ENCODE measurements at places on chromosomes 6 and 20.

GRCh38 chr6:166598441-166599138, 12.1 kb upstream of the RAMACL start:
- no peak for DNase-seq

GRCh38 chr20:4076671-4077070, 61.3 kb upstream of the RNF24 start:
- no peak for DNase-seq

GRCh38 chr6:161602359-161602758, 328.5 kb upstream of the AGPAT4 start:
- DNase-seq = no peak

GRCh38 chr6:111699123-111699522, 93.4 kb upstream of the TRAF3IP2 start:
- DNase-seq = no peak

DNA sequence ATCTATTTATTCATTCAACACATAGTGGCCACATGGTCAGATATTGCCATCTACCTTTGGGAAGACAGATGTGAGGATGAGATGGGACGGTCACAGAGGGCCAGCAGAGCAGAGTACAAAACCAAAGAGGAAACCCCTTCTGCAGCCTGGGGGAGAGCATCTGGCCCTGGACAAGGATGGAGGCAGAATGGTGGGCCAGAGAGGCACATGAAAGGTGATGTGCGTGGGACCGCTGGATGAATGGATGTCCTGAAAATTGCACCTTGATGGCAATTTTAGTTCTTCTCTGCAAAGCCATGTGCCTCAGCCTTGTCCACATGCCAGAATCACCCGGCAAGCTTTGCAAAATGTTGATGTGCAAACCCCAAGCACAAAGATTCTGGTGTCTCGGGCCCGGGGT, 77.4 kb upstream of the CD93 start:
- no peak for DNase-seq

DNA sequence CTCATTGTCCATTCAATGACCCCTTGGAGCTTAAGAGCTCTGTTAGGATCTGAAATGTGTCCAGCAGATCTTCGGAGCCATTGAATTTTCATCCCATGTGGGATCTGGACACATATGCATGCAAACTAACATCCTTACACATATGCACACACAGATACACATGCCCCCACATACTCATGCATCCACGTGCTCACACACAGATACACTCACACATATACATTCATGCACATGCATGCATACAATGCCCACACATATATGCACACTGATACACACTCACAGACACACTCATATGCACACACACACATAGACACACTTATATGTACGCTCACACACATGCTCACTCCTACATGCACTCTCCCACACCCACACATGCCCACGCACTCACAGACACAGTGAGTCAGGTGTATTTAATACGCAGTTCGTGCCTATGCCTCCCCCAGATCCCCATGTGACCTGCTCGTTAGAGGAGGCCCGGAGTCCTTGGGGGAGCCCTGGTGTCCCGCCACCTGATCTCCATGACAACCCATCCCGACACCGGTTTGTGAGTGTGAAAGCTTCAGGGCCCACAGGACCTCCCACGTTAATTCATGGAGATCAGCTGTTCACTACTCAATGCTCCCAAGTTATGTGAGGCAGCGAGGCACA, 121.9 kb upstream of the SULF2 start:
- no peak for DNase-seq

- no peak for DNase-seq
Observed at GRCh38 chr20:51497542-51498467, 44.7 kb downstream of the NFATC2 start.

- DNase-seq = no peak
Observed at GRCh38 chr6:121451250-121451649, 15.8 kb downstream of the GJA1 start.

DNA sequence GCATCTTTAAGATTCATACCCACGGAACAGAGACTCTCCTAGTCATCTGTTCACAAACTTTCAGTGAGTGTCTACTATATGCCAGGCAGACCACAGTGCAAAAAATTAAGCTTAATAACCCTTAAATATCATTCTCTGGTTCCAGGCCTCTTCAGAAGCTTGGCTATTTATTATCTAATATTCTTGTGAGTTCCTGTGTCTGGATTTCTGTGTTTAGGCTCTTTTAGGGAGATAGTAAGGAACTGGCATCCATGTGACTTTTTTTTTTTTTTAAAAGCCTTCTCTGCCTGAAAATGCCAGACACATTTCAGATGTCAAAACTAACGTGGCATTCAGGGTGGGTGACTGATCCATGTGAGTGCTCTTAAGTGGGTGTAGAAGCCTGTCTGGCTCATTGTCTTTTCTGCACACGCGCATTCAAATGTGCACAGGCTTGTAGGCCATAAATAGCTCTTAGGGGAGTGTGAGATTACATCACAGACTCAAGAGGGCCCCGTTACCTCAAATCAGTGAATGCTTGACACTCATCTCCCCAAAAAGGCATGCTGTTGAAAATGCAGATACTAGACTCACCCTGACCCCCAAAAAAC, 141.9 kb downstream of the GMPR start:
- no peak for DNase-seq

- no peak for DNase-seq
Observed at GRCh38 chr6:140684776-140685550, 1310.5 kb upstream of the CITED2 start.

DNA sequence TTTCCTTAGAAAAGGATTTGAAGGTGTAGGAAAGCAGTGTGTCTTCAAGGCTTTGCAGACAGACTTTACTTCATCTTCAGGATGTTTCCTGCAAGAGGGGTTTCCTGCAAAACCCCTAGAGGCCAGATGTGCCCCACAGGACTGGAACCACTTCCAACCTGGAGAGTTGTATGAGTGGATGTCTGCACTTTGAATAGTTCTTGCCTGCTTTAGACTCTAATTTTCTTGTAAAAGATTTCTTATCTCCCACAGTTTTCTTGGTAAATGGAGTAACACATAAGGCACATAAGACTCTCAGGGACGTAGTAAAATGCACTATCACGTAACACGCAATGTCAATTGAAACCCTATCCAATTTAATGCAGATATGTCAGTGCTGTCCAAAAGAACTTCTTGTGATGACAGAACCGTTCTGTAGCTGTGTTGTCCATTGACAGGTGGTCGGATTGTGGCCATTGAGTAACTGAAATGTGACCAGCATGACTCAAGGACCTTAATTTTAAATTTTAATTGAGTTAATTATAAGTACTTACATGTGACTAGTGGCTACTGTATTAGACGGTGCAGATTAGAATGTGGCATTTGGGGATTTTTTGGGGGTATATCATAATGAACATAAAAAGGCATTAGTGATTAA, 118.7 kb downstream of the JARID2 start:
- no peak for DNase-seq

DNA sequence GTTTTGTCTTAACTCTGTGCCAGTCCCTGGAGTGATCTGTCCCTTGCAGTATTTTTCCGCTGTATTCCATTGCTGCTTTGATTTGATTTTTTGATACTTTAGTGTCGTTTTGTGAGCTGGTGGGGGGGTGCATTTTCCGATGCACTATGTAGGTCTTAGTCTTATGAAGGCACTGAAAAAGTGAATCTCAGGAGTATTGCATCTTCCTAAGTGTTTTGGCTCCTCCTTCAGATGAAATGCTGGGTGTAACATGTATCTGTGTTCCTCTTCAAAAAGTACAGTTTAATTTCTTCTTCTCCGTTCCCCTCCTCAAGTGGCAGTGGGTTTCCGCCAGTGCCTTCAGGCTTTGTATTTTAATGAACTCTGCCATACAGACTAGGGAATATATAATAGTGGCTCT, 580.7 kb upstream of the GJE1 start:
- DNase-seq = no peak

DNA sequence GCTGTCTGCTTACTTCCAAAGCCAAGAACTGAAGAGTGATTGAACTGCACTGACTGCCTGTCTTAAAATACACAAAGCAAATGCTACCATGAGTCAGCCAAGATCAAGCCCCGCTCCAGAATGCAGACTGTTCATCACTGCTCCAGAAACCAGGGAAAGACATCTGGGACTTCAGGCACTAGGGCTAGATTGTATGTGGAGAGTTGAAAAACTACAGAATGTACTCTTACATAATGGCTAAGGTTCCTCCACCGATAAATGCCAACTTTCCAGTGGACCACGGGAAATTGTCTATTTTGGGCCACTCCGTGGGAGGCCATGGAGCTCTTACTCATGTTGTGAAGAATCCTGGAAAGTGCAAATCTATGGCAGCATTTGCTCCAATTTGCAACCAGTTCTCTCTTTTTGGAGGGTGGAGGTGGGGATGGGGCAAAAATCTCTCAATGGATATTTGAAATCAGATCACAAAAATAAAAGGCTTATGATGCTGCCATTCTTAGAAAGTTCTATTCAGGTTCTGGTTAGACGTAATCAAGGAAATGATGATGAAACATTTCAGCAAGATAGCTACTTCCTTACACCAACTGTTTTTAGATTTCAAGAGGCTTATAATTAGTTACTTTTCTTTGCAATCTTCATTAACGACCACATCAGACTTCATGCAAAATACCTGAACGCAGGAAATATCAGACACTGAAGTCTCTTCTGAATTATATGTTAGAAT, 11.8 kb upstream of the CAP2 start:
- DNase-seq = no peak

GRCh38 chr6:2881423-2881822, 21.7 kb downstream of the SERPINB9 start:
- DNase-seq = no peak

GRCh38 chr6:64266351-64266821, 630.8 kb downstream of the PHF3 start:
- no peak for DNase-seq

DNA sequence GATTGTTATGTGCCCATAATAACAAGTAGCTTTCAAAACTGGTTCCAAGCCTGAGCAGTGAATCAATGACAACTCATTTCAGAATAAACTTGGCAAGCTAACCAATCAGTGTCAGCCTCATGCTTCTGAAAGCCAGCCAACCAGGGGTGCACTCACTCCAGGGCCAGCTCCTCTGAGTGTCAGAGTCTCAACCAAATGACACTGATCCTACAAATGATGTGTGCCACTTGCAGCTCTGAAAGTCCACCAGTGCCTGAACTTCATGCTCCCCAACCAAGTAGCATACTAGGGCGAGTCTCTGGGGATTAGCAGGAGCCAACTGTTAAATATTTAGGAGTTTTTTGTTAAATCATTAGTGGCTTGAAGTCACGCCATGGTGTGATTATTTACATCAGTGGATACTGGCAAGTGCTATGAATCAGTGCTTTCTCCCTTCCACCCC, 4.5 kb downstream of the IYD start:
- DNase-seq = no peak

GRCh38 chr6:167426084-167426483, 101.2 kb downstream of the TTLL2 start:
- no peak for DNase-seq

GRCh38 chr6:39088331-39088730, 26.7 kb downstream of the SAYSD1 start:
- no peak for DNase-seq

GRCh38 chr6:143003676-143004075, 57.0 kb upstream of the AIG1 start:
- DNase-seq = no peak

DNA sequence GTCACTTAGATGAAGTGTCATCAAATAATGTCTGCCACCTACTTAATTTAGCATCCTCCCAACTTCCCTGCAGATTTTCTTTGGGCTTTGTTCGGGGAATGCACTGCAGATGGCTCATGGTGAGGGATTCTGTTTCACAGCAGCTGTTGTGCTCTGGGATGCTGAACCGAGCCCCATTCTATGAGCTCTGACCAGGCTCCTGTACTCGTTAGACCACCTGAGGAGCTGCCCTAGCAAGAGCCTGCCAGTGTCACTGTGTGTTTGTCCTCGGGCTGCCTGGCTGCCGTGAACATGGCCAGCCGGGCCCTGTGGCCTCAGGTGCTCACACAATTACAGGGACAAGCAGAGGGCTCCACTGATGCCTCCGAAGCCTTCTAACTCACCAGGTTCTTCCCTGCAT, 238.8 kb upstream of the ECI2 start:
- DNase-seq = no peak

DNA sequence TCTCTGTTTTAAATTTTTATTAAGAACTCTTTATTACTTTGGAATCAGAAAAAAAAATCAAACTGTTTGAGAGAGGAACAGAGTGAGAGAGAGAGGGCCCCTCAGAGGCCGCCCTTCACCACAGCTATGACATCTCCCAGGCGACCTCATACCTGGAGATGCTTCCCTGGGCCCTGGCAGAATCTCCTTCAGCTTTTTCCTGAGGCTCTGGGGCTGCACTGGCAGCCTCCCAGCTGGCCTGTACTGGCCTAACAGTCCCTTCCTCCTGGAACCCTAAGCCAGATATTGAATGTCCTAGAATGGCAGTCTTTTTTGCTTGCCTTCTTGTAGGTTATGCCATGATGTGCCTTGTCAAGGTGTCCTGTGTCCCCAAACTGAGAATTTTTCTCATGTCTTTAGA, 13.7 kb downstream of the ABHD12 start:
- DNase-seq = no peak

DNA sequence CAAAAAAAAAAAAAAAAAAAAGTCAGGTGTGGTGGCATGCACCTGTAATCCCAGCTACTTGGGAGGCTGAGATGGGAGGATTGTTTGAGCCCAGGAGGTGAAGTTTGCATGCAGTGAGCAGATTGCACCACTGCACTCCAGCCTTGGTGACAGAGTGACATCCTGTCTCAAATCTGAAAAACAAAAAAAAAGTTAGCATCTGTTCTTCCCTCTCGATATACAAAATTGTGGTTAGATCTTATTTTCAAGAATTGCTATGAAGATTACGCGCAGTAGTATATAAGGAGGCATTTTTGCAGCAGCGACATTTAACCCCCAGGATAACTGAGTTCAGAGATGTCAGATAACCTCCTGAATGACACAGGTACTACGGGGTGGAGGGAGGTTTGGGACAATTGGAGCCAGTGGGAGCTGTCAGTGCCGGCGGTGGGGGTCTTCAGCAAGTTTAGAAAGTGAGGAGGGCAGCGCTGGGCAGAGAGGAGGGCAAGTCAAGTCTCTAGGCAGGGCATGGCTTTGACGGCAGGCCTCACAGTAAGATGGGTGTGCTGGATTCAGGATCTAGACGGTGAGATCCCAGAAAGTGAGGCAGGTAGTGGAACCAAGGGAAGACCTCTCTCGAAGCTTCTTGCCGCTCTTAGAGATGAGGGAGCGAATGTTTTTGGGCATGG, 26.2 kb upstream of the MRPS18A start:
- no peak for DNase-seq

DNA sequence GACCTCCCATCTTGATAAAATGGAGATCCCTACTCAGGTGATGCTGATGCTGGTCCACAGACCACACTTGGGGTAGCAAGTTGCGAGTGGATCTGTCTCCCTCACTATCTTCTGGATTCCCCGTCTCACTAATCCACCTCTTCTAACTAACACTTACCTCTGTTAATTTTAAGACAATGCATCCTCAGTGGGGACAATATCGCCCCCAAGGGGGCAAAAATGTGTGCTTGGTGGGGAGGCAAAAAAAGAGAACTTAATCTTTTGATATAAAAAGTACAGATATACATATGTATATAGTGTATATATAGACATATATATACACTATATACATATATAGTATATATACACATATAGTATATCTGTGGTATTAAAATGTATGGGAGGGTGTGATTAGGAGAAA, 4.3 kb downstream of the LRFN2 start:
- no peak for DNase-seq
